Activated T-helper 1 cell treated with anti-CD3 and anti-CD28 coated beads, Interleukin-2, amount 50 U/mL, for 16 hours (primary cell): ENCODE measurements at places on chromosomes 12 and 14.

DNA sequence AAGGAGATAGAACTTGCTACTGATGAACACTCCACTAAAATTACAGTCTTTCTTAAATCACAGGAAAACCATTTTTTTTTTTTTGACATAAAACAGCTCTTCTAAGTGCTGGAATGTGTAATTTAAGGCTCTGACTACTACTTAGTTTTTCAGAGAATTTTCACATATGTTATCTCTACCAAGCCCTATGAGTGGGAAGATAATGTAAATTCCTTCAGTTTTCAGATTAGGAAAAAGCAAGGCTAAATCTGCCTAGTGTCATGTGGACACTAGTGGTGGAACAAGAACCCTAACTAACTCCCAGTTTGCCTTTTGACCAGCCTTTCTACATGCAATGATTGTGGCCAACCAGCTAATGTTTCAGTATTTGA lies 37.3 kb upstream of the CSRP2 start:
- no peak for DNase-seq

DNA sequence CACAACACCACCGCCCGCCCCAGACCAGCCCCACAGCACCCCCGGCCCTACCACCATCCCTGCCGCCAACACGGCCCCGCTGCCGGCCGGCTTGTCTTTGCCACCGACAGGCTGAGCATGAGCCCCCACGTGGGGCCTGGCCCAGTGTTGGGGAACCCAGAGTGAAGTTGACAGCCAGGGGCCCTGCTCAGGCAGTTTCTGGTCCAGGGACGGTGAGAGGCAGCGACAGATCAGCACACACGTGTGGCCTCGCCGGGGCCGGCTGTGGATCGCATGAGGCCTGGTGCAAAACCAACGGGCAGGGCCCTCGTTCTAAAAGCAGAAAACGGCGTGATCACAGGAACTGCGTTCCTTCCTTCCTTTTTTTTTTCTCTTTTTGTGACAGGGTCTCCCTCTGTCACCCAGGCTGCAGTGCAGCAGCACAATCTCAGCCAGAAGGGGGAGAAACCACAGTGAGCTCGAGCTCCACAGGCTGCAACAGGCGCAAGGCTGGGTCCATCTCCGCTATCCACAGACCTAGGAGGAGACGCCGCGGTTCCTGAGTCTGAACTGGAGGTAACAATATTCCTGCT lies 50.5 kb upstream of the FBRSL1 start:
- DNase-seq = no peak

- DNase-seq = no peak
Measured at GRCh38 chr12:94057262-94058151, 90.9 kb upstream of the PLXNC1 start.

DNA sequence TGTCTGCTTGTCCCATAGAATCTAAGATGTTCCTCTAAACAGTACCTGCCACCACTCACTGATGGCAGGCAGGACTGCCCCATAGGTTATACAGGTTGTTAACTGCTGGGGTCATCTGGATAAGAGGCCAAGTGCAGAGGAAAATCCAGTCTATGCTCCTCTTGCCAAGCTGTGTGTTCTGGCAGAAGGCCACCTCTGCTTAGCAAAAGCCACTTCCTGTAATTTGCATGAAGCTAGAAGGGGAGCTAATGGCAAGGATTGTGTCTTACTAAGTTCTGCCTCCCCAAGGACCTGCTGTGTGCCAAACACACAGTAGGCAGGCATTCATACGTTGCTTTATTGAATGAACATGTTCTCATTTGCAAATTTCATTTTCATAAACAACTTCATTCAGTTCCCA lies 445.4 kb downstream of the BCL11B start:
- DNase-seq = no peak

- DNase-seq = no peak
Measured at GRCh38 chr12:105985383-105985782, 153.4 kb downstream of the NUAK1 start.

- DNase-seq = no peak
Measured at GRCh38 chr14:91866511-91867295, 633 bp downstream of the TC2N start.

DNA sequence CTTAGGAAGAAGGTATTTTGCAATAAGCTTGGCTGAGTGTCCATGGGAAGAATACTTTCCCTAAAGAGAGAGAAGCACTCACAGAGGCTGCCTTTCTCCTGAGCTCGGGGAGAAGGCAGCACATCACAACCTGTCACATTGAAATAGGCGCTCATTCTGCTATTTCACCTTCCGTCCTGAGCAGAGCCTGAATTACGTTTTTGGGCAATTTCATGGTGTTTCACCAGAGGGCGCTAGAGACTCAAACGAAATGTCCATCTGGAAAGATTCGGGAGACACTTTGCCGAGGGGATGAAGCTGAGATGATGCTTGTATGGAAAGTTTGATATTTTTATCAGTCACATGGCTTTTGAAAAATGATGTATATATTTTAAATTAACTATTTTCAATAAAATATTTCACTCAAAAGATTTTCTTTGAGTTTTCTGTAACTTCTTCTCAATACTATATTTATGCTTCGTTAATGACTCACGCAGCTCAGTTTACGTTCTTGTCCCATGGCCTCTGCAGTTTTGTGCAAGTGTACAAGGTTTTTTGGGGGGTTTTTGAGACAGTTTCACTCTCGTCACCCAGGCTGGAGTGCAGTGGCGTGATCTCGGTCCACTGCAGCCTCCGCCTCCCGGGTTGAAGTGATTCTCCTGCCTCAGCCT lies 17.4 kb upstream of the B4GALNT3 start:
- no peak for DNase-seq

DNA sequence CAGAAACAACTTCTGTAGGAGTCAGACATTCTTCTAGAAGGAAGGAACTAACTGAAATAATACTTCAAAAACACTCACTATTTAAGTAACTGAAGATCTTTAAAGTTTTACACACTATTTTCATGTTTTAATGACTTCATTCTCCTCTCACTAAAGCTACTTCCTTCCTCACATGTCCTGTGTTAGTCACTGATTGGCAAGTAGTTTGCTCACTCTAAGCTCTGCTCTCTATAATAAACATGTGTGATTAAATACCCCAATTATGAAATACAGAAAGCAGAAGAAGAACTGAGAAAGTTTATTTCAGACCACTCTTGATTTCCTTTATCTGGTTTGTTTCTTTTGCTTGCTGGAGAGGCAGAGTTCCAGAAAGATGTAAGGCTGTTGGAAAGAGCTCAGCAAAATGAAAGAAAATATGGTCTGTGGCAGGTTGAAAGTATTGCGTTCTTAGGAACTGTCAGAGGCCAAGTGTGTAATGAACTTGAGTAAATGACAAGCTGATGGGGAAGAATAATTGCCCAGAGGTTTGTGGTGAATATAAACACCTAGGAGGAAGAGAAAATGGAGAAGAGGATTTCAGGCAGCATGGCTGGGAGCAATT lies 522.0 kb upstream of the SEL1L start:
- DNase-seq = no peak

DNA sequence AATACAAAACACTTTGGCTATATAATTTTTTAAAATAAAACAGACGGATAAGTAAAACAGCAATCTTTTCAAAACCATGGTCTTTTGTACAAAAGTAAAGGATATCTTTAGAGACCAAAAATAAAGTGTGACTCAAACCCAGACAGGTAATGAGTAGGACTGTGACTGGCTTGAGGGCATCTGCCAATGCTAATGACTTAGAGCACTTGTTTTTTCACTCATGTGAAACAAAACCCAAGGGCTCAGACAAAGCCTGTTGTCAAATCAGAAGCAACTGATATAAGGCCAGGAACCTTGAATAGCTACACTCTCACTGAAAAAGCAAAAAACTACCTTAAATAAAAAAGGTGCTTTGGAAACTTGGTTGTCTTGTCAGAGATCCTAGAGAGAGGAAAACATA lies 357.4 kb downstream of the TMEM117 start:
- DNase-seq = no peak
